PC-3 (cell line): ENCODE measurements at places on chromosomes 6 and 20.

GRCh38 chr20:19777315-19777714 is 19.3 kb downstream of the RIN2 start:
- DNase-seq, result no peak

GRCh38 chr6:168949981-168950857 is 303.4 kb downstream of the THBS2 start:
- DNase-seq, result no peak

- peak; percentile 68 for DNase-seq
These were observed 38.3 kb upstream of the SLC32A1 start for GRCh38 chr20:38685853-38686473.

GRCh38 chr20:38633577-38634093 is 32.0 kb downstream of the ARHGAP40 start:
- peak; percentile 76 for DNase-seq

DNA sequence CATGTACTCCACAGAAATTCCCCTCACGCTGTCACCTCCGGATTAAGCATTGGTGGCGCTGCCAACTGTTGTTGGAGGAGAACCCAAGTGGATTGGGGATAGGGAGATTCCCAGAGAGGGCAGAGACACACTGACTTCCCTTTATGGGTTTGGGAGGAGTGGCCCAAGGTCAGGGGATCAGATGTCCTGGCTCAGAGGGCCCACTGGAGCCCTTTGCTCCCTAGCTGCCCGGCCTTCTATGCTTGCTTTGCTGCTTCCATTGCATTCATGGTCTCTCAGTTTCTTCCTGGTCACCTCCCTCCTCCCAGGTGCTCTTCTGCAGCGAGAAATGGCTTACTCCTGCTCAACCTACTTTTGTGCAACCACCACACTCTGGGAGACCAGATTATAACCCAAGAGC is 14.3 kb downstream of the CUL9 start:
- no peak for DNase-seq

- DNase-seq, result peak; percentile 78
These were observed 130.8 kb downstream of the JPH2 start for GRCh38 chr20:44056010-44056698.

GRCh38 chr6:6969761-6970223 is 138.0 kb upstream of the RREB1 start:
- DNase-seq, result peak; percentile 98

GRCh38 chr20:58753267-58753921 is 60.8 kb downstream of the NPEPL1 start:
- DNase-seq, result no peak

DNA sequence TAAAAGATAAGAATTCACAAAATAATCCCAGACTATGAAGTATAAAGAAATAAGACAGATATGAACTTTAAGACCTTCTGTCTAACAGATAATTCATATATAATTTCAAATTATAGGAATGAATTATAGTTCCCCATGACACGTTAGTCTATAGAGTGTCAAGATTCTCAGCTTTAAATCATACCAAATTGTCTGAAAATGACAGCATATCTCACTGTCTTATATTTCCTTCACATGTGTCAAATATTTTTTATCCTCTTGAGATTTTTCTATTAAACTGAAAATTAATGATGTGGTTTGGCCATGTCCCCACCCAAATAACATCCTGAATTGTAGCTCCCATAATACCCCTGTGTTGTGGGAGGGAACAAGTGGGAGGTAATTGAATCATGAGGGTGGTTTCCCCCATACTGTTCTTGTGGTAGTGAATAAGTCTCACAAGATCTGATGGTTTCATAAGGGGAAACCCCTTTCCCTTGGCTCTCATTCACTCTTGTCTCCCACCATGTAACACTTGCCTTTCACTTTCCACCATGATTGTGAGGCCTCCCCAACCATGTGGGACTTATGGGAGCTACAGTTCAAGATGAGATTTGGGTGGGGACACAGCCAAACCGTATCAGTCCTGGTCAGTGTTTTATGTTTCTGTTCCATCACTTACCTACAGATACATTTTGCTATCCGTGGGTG is 825.3 kb upstream of the GJE1 start:
- no peak for DNase-seq

GRCh38 chr6:89612121-89612520 is 26.4 kb downstream of the LYRM2 start:
- DNase-seq, result no peak

DNA sequence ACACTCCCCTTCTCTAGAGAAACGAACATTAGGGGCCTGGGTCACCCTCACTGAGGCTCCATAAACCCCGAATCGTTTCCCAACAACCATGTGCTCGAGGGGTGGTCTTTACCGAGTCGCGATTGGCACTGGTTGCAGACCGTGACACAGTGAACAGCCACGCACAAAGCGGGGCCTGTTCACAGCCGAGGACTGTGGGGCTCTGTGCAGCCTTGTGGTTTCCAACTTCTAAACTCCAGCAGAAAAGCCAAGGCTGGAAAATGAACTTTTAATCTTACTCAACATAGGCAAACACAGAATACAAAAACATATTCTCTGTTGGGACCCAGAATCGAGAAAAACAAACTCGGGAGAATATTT is 19.0 kb downstream of the RRBP1 start:
- no peak for DNase-seq

GRCh38 chr20:19473922-19474286 is 261.5 kb downstream of the SLC24A3 start:
- DNase-seq, result no peak

DNA sequence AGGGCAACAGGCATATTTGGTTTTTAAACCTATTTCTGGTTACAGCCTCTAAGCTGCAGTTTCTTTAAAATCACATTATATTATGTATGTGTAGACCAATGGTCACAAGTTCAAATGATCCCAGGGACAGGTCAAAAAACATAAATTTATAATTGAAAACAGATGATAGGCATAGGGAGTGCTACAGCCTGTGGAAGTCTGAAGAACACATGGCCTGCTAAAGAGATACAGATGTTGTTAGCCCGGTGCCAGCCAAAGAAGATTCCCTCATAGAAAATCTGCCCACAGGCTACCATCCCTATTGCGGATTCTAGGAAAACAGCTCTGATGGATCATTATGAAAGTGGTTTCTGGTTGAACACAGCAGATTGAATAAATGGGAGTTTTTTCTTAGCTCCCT is 65.3 kb downstream of the NRSN1 start:
- DNase-seq, result no peak

DNA sequence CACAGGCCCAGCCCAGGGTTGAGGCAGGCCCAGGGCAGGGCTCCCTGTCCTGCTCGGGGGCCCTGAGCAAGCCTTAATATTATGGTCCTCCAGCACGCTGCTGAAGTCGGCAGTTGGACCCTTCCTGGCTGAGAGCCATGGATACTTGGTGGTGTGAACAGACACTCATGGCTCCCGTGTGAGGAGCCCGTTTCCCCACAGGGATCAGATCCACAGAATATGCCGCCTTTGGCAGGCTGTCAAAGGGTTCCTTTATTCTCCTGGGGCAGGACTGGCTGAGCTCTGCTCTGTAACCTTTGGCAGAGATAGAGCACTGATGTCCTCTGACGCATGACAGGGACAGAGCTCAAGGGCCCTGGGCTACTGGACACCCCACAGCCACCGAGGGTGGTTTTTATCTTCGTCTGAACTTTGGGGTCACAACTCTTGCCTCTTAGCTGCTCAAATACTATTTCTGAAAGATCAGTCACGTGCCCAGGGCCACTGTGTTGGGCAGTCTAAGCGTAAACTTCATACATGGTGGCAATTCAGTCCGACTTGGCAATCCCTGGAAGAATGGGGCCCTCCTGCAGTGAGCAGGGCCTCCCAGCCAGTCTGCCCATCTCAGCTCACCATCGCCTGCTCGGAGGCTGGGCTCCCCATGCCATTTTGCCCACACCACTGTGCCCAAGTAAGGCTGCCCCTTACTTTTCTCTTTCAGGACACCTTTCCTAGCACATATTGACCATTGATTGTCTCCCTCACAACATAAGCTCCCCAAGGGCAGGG is 49.1 kb downstream of the TTI1 start:
- no peak for DNase-seq

GRCh38 chr6:159513074-159513720 is 179.8 kb downstream of the SOD2 start:
- no peak for DNase-seq

GRCh38 chr6:85449388-85449817 is 480 bp upstream of the NT5E start:
- DNase-seq, result no peak

GRCh38 chr6:132812255-132812732 is 2.1 kb upstream of the RPS12 start:
- no peak for DNase-seq

DNA sequence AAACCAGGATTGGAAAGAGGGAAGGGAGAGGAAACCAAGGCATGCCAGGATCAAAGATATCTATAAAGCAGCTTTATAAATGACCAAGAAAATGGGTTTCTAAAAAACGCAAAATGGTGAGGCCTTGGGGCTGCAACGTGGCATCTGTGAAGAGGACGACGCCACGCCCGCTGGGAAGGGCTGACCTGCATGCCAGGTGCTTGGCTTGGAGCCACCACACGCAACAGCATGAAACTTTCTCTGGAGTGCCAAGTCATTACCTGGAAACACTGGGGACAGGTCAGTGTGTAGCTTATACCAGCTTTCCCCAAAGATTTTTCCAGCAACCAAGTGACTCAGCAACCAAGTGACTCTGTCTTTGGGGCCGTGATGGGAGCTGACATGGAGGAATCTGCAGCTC is 82.5 kb downstream of the POPDC3 start:
- DNase-seq, result peak; percentile 4

GRCh38 chr20:2705931-2706645 is 13.5 kb downstream of the EBF4 start:
- no peak for DNase-seq

- DNase-seq, result no peak
These were observed 104.5 kb downstream of the IBTK start for GRCh38 chr6:82143041-82143481.

DNA sequence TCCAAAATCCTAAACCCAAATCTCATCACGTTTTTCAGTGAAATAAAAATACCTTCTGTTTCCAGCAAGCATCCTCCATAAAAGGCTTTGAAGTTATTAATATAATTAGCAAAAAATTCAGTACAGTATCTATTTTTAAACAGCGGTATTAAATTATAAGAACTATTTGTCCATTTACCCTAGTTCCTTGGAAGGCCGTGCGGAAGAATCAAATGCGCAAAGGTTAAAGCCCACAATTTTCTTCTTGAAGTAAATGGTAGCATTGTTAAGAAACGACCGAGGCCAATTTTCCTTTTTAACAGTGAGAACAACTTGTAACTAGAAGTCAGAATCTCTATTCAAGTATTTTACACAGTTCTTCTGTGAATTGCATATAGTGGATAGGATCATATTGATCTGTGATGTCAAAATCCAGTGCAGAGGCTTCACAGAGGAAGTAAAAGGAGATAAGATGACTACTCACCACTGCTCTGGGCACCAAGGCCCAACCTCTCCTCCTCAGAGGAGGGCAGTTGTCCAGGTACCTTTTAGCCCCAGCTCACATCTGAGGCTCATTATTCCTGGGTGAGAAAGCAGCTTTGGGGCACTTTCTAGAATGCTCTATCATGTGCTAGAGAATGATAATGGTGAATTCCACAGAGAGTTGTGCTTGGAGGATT is 36.3 kb downstream of the TNFAIP3 start:
- DNase-seq, result no peak

- peak; percentile 49 for DNase-seq
These were observed 303 bp downstream of the MBOAT1 start for GRCh38 chr6:20211941-20212391.

GRCh38 chr6:4802312-4802935 is 26.2 kb downstream of the CDYL start:
- no peak for DNase-seq

- no peak for DNase-seq
These were observed 82.6 kb downstream of the TTLL2 start for GRCh38 chr6:167407239-167408064.

GRCh38 chr6:29731281-29731680 is 8.0 kb downstream of the HLA-F start:
- no peak for DNase-seq

- no peak for DNase-seq
These were observed 28.0 kb upstream of the SYNJ2 start for GRCh38 chr6:157953580-157954091.

- DNase-seq, result peak; percentile 61
These were observed 5.2 kb downstream of the RNF217 start for GRCh38 chr6:124967444-124967843.

DNA sequence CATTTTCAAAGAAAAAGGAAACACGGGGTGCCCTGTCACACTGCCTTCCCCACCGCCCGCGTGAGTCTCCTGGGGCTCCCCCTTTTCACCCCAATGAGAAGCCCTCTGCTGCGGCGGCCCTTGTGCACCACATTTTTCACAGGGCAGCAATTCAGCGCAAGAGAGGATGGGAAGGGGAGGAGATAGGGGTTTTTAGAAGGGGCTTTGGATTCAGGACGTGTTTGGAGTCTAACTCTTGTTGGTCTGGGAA is 726 bp upstream of the ARFGEF3 start:
- no peak for DNase-seq

DNA sequence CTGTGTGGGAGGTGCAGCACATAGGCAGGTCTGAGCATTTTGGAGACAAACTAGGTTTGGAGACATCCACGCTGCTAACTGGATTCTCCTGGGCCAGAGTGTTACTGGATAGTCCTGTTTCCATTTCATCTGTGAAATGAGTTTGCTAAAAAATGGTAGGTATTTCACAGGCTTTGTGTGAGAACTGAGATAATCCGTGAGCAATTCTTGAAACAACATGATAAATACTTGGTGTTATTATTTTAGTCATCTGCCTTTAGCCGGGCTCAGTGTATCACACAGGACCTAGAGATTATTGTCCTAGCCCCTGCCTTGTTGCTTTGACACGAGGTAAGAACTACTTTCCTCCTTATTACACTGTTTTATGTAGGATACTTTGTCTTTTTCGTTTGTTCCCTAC is 63.0 kb downstream of the PRR18 start:
- DNase-seq, result no peak

DNA sequence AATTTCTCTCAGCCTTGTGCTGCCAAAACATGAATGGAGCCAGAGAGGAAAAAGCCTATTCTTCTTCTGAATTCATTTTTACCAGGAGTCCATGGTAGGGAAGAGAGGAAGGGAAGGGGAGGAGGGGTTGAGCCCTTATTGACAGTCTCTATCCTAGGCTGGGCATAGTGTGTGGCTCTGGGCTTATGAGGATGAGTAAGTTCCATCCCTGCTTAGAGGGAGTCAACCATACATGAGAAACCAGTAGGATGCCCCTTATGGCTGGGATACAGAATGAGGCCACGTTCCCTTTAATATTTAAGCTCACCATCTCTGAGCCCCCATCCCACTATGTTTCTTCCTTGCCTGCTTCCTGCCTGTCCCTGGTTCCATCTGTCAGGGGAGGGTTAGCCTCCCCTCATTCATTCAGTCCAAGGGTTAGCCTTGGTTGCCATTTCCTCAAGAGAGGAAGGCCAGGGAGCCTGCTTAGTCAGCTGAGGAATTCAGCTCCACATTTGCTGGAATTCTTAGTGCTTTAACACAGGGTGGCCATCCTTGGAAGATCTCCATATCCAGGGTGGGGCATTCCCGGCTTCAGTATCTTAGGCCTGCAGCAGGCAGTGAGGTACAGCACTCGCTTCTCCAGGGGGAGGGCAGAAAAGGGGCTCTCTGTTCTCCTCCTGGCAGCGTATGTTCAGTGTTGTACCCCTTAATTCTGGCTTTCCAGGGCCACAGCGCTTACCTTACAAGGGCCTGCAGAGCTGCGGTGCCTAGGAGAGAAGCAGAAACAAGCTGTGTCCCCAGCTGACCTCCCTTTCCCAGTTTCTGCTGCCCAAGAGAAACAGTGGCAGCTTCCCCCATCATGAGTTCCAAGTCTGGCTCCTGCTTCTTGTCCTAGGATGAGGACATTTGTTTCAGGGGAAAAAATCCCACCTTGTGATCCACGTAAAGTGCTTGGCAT is 12.5 kb downstream of the SIRT5 start:
- DNase-seq, result no peak

- no peak for DNase-seq
These were observed 807 bp downstream of the SNHG17 start for GRCh38 chr20:38434301-38434741.

- DNase-seq, result peak; percentile 18
These were observed 95.2 kb downstream of the CDK19 start for GRCh38 chr6:110720066-110720465.
